Panc1 (cell line): ENCODE measurements at places on chromosomes 7 and 10. TPM values are rescaled to one million over a fixed set of nuclear protein-coding genes. Genes with fewer than 3 reads are reported as not detected.

Gene RAMP3
- total RNA-seq, result 0.13 TPM

Gene SAMD9
- 6.0 TPM for total RNA-seq

- DNase-seq, result no peak
These were observed 58.8 kb downstream of the CAV1 start for GRCh38 chr7:116583653-116584052.

DNA sequence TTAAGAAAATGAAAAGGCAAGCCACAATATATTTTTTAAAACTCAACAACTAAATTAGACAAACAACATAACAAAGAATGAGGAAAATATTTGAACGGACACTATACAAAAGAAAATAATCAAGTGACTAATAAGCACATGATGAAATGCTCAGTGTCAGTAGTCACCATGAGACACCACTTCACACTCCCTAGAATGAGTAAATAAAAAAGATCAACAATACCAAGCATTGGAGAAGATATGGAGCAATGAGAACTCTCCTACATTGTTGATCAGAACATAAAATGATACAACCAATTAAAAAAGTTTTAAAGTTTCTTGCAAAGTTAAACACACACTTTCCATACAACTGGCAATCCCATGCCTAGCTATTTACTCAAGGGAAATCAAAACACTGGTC lies 222.2 kb downstream of the C7orf25 start:
- DNase-seq, result no peak

GRCh38 chr7:151637781-151638261 lies 118.1 kb upstream of the RHEB start:
- no peak for DNase-seq

GRCh38 chr10:35561715-35562114 lies 43.4 kb upstream of the GJD4 start:
- DNase-seq, result no peak

DNA sequence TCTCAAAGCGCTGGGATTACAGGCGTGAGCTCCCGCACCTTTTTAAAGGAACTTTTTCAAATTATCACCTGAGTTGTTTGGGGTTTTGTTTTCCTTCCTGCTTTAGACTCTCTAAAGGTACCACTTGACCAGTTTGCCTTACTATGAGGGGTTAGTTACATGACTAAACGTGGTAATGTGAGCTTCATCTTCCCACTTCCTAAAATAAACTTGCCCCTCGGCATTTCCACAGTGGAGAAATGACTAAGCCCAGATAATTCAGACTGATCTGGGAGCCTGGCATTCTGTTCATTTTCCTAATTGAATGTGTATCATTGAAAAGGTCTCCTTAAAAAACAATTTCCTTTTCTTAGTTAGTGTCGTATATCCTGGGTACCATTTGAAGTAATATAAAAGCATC lies 163.4 kb downstream of the PLXDC2 start:
- DNase-seq, result no peak

- no peak for DNase-seq
These were observed 23.1 kb upstream of the PIK3CG start for GRCh38 chr7:106841896-106842390.

DNA sequence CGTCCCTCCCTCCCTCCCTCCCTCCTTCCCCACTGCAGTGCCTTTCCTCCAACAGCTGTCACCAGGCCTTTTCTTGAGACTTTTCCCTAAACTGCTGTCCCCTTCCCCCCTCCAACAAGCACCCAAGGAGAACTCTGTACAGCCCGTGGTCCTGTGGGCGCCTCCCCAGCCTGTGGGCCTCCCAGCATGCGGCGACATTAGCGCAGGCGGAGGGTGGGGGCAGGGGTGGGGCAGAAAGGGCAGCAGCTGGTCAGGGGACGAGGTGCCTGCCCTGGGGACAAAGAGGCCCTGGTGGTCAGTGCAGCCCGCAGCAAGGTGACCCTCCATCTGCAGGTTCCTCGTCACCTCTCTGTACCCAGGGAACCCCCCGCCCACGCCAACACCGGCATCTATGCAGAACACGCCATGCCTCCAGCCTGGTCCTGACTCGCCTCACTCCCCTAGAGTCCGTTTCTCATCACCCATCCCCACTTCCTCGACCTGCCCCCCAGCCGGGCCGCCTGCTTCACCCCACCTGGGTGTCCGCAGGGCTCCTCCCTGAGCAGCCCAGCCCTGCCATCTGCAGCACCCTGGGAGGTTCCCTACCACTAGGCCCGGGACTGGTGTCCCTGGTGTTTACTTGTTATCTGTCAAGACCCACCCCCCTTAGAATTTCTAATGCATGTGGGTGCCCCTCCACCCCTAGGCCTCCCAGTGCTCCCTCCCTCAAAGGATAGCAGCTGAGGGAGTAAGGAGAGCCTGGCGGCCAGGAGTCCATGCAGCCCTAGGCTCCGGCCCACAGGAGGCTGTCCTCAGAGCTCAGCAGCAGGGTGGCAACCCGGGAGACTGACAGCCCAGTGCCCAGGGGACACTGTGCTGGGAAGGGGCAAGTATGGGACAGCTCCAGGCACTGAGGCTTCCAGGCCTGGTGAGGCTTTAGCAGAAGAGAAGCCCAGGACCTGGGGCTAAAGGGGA lies 147.8 kb downstream of the ARHGAP22 start:
- DNase-seq, result no peak

DNA sequence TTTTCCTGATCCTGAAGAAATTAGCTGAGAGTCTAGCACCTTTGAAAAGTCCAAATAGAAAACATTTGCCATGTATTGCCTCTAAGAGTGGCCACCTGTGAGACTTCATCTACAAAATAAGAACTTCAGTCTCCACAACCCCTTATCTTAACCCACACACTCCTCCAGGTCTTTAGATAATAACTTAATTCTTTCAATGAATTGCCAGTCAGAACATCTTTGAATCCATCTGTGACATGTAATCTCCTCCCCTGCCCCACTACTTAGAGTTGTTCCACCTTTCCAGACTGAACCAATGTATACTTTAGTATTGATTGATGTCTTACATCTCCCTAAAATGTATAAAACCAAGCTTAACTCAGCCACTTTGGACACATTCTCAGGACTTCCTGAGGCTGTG lies 84.4 kb upstream of the FAM171A1 start:
- no peak for DNase-seq

GRCh38 chr7:75711656-75712514 lies 26.9 kb downstream of the HIP1 start:
- DNase-seq, result no peak

GRCh38 chr10:50653758-50654157 lies 30.0 kb upstream of the SGMS1 start:
- no peak for DNase-seq

- no peak for DNase-seq
These were observed 29.8 kb upstream of the FGFR2 start for GRCh38 chr10:121627876-121628581.

DNA sequence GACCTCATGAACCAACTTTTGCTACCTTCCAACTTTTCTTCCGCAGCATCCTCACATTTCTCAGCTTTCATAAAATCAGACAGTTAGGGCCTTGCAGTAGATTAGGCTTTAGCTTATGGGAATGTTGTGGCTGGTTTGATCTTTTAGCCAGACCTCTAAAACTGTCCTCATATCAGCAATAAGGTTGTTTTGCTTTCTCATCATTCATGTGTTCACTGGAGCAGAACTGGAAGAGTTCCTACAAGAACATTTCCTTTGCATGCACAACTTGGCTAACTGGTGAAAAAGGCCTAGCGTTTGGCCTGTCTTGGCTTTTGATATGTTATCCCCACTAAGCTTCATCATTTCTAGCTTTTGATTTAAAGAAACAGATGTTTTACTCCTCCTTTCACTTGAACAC lies 130.0 kb upstream of the LRRTM3 start:
- no peak for DNase-seq

DNA sequence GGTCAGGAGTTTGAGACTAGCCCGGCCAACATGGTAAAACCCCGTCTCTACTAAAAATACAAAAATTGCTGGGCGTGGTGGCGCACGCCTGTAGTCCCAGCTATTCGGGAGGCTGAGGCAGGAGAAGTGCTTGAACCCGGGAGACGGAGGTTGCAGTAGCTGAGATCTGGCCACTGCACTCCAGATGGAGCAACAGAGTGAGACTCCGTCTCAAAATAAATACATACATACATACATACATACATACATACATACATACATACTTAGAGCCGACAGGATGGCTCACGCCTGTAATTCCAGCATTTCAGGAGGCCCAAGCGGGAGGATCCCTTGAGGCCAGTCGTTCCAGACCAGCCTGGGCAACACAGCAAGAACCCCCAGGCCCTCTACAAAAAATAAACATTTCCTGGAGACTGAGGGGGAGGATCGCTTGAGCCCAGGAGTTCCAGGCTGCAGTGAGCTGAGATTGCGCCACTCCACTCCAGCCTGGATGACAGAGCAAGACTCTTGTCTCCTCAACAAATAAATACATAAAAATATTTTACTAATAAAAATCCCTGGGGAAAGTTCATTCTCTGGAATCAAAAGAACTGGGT lies 90.9 kb upstream of the TNRC18 start:
- DNase-seq, result no peak

- DNase-seq, result peak; percentile 25
These were observed 374.7 kb upstream of the VWC2 start for GRCh38 chr7:49398746-49399145.
